Right renal pelvis (tissue), 4 donors: ENCODE measurements at places on chromosomes 16 and 17. TPM values are rescaled to one million over a fixed set of nuclear protein-coding genes. Genes with fewer than 3 reads are reported as not detected.

Gene TTYH2
- polyA plus RNA-seq = 14.4 TPM

Gene SLC5A10
- 0.57 TPM for polyA plus RNA-seq

Gene BRD7
- polyA plus RNA-seq = 149 TPM

Gene PPY
- 0.34 TPM for polyA plus RNA-seq

Gene KRTAP1-1
- polyA plus RNA-seq = not detected

Gene TMEM88
- 27.9 TPM for polyA plus RNA-seq

Gene CD300H
- polyA plus RNA-seq = not detected

Gene SPN
- polyA plus RNA-seq = 2.7 TPM

Gene IRX3
- 28.1 TPM for polyA plus RNA-seq

DNA sequence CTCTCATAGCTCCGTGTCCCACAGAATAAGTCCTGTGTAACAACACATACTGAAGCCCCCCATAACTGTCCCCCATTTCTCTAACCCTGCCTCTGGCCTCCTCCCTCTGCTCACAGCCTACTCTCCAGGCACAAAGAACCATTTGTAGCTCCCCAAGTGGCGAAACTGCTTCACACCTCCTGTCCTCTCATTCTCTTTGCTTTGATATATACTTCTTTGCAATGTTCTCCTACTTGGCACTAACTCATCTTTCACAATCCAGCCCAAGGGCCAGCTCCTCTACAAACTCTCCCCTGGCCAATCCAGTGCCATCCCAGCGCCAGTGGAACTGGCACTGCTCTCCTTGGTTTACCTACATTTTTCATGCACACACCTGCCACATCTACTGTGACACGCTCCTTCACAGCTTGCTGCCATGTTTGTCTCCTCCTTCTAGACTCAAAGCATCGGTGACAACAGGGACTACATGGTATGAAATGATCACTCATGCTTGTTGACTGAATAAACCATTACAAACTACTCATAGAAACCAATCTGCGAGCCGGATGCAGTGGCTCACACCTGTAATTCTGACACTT, 12.8 kb downstream of the CYTH1 start:
- no peak for DNase-seq

- DNase-seq = no peak
These were observed 79.2 kb downstream of the MYH11 start for GRCh38 chr16:15777533-15778203.

- DNase-seq = no peak
These were observed 58.7 kb downstream of the SOCS3 start for GRCh38 chr17:78300962-78301820.

- DNase-seq = no peak
These were observed 481.9 kb downstream of the SOX9 start for GRCh38 chr17:72602517-72603419.

DNA sequence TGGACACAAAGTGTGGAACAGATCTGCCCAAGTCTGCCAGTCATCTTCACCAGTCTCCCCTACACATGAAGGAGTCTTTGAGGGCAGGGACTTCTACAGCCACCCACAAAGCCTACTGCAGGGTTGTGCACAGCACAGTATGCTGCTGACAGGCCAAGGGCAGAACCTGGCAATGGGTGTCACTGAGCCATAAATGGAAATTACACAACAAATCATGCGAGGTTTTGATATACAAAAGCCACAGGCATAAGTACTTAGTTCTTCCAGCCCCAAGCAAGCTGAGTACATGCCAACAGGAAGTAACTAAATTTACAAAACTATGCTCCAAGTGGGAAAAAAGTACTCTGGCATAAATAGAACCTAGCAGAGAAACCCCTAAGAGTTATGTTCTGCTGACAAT, 7.8 kb upstream of the PSMC3IP start:
- DNase-seq = no peak

- no peak for DNase-seq
These were observed 17.1 kb downstream of the RAB11FIP4 start for GRCh38 chr17:31408586-31408985.

DNA sequence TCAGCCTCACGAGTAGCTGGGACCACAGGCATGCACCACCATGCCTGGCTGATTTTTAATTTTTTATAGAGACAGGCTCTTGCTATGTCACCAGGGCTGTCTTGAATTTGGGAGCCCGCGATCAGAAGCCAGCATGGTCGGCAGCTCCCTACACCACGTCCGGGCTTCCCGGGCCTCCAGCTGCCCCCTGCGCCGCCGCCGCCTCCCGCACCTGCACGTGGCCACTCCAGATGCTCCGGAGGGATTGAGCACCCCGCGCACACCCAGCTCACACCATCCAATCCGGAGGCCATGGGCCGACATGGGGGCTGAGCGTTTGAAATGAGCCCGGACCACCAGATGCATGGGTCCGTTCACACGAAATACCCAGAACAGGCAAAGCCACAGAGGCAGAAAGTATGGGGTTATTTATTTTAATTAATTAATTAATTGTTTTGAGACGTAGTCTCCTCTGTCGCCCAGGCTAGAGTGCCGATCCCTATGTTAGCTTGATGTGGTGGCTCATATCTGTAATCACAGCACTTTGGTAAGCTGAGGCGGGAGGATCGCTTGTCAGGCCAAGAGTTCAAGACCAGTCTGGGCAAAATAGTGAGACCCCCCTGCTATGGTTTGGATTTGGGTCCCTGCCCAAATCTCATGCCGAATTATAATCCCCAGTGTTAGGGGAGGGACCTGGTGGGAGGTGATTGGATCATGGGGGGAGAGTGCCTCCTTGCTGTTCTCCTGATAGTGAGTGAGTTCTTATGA, 17.1 kb upstream of the PDXDC1 start:
- no peak for DNase-seq

DNA sequence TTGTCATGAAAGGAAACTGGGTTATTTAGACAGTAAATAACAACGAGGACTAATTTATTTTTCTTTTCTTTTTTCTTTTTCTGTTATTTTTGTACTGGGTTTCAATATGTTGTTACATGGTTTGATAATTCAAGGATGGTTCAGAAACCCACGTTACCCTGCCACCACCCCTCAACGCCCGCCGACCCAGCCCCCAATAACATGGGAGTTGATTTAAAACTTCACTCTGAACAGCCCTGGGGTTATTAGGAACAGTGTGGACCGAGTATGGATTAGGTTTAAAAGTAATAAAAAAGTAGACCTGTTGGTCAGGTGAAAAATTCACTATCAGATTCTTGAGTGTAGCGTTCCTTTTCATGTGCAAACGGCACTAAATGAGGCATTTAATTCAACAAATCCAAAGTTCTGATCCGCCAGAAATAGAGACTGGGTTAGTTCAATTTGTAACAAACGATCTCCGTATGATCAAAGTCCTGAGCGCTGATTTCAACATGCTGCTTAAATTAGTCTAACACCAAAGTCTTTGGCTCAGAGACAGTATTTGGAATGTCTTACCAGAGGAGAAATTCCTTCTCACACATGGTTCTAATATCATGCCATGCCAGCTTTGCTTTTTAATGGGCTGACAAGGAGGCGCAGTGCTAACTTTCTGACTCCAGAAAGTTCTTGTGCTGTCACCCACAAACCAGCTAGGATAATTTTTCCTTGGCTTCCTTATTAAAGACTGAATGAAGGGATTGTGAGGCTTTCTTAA, 173.1 kb upstream of the IRX3 start:
- no peak for DNase-seq

- peak; percentile 41 for DNase-seq
These were observed 17.5 kb upstream of the C17orf78 start for GRCh38 chr17:37358098-37358829.

DNA sequence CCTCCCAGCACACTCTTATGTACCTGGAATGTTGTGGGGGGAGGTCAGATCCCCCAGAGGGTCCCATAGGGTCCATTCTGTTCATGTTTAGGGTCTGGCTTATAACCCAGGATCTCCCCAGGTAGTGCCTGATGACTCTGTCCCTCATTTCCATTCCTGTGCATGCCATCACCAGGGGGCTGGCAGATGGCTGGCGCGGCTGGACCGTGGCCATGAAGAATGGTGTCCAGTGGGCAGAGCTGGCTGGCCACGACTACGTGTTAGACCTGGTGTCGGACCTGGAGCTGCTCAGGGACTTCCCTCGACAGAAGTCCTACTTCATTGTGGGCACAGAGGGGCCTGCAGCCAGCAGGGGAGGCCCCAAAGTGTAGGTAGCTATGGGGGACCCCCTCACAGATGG, 35.0 kb upstream of the ALKBH5 start:
- no peak for DNase-seq

- DNase-seq = no peak
These were observed 9.4 kb downstream of the RPL19 start for GRCh38 chr17:39209317-39210092.

DNA sequence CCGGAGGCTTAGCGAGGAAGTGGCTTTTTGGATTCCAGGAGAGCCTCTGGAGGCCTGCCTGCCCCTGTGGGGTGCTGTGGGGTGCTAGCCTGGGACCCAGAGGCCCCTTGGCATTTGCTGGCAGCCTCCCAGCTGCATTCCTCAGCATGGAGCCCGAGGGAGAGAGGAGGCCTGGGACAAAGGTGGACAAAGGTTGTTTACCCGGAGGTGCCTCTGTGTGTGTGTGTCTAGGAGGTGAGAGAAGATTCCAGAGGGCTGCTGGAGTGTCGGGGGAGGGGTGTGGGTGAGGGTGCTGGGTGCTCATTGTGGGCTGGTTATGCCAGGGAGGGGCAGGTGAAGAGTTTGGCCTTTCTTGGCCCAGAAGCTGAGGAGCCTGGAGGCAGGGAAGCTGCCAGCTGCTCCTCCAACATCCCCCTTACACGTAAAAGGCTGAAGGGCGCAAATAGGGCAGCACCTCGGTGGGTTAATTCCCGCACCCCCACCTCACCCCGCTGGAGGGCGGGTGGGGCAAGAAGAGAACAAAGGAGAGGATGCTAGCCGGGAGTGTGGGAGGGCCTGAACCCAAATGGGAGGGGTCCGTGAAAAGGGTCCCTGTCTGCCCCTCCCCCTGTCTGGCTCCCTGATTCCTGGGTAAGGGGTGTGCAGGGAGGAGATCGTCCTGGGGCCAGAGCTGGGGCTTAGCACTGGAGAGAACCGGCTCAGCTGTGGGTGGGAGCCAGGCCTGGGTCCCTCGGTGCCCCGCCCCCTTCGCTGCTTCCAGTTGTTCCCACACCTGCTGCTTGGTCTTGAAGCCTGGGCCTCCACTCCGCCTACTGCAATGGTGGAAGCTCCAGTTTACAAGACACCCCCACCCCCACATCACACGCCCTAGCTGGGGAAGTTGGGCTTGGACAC, 9.9 kb downstream of the HEXIM2 start:
- no peak for DNase-seq

- DNase-seq = no peak
These were observed 1.7 kb upstream of the NLRC5 start for GRCh38 chr16:56987692-56988091.

- no peak for DNase-seq
These were observed 6.0 kb downstream of the SOX9 start for GRCh38 chr17:72126575-72127486.

DNA sequence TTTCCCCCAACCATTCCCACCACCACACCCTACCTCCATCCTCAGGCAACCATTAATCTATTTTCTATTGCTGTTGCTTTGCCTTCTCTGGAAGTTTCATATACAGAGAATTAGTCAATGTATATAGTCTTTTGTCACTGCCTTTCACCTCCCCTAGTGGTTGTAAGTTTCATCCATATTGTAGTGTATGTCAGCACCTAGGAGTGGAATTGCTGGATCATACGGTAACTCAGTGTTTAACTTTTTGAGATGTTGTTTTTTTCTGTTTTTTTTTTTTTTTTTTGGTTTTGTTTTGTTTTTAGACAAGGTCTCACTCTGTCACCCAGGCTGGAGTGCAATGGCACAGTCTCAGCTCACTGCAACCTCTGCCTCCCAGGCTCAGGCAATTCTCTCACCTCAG, 16.9 kb downstream of the EEF2K start:
- no peak for DNase-seq

- DNase-seq = no peak
These were observed 430.4 kb downstream of the HAPSTR1 start for GRCh38 chr16:9521749-9522370.

DNA sequence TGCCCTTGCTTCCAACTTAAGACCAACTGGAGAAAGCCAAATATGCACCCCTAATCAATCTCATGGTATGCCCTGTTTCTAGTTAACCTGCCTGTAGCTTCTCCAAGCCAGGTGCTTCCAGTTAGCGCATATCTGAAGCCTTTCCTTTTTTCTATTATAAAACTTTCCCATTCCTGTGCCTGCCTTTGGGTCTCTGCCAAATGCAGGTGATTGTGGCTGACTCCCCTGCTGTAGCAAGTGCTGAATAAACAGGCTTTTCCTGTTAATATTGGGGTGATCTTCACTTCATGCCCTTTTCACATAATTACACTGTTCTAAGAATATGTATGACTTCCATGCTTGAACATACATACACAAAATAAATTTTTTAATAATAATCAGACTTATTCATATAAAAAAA, 207.4 kb downstream of the TANC2 start:
- DNase-seq = no peak

- no peak for DNase-seq
These were observed 190.0 kb downstream of the FOXL1 start for GRCh38 chr16:86768228-86768791.

DNA sequence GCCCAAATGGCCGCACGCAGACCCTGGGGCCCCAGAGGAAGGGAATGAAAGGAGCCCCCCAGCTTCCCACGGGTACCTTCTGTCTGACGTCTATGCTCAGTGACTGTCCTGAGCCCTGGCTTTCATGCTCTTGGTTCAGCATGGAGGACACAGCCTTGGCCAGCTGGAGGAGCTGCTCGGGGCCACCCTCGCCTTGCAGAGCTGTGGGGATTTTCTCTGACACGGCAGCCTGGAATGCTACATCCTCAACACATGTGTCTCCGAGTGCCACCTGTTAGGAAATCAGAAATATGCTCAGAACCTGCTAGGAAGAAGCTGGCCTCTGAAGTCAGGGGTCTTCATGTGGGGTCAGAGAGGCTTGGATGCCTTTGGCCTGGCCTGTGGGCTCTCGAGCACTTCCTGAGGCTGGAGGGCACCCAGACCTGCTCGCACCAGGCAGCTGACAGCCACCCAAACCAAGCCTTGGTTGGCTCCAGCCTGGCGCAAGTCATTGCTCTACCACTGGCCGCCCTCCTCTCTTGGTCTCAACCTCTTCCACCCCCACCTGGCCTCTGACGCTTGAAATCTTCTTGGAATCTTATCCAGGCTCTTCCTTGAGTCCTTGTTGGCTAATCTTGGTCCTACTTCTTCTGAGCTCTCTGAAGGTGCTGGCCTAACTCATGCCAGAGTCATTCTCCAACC, 63.7 kb upstream of the BCO1 start:
- DNase-seq = no peak

- DNase-seq = no peak
These were observed 9.9 kb downstream of the SRCIN1 start for GRCh38 chr17:38595892-38596291.
